ENCODE measurements at places on chromosomes 6 and 20.

GRCh38 chr6:4224067-4224978, 88.9 kb upstream of the ECI2 start:
- no peak for DNase-seq

DNA sequence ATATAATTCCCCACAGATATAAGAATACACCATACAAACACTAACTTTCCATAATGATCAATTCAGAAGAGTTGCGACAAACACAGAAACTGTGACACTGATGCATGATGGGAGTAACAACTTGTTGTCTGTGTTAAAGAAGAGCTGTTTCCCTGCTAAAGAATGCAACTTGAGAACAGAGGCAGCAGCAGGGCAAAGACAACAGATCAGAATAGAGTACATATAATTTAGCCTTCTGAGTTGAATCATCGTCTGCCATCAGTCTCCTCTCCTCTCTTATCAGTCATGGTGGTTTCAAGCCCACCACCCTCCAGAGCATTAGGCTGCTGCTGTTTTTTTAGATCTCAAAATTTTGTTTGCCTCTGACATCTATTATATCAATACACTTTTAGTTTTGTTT, 280.4 kb downstream of the UBE3D start:
- no peak for DNase-seq

DNA sequence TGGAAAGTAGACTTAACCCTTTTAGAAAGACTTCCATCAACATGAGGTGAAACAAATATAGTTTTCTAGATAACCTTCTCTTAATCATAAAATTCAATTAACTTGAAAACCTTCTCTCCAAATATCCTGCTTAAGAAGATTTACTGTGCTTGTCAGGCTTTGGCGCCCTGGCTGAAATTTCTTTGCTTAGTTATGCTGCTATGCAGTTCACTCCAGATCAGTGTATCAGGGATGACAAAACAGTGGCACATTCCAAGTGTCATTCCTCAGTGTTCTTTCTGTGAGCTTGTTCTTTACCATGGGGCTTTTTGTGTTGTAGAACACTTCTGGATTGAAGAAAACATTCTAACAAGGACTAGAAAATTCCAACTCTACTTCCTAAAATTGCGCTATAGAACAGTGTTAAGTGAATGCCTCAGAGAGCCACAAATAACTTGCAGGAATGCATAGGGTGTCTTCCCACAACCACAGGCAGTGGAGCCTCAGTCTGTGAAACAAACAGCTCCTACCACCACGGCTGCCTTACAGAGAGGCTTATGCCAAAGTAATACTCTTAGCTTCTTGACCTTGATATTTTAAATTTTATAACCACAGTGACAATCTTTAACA, 443.6 kb downstream of the CDC5L start:
- DNase-seq: no peak

GRCh38 chr6:105322499-105323225, 80.2 kb downstream of the PREP start:
- no peak for DNase-seq

- DNase-seq: no peak
Observed at GRCh38 chr20:16451982-16452381, 121.3 kb downstream of the KIF16B start.

DNA sequence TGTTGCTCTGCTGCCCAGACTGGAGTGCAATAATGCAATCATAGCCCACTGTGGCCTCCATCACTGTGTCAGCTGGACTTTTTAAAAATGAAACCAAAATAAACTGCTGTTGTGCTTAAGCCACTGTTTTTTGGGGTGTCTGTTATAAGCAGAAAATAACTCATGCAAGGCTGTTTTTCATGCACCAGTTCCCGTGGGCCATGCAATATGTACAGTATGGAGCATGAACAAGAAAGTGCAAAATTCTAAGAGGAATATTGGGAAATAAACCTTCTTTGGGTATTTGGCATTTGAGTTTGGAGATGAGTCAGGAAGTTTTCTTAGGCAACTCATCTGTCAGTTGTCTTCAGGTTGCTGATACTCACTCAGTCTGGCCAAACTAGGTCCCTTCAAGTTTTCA, 14.9 kb upstream of the ZFAND3 start:
- no peak for DNase-seq
